ENCODE measurements at places on chromosomes 2 and 18.

DNA sequence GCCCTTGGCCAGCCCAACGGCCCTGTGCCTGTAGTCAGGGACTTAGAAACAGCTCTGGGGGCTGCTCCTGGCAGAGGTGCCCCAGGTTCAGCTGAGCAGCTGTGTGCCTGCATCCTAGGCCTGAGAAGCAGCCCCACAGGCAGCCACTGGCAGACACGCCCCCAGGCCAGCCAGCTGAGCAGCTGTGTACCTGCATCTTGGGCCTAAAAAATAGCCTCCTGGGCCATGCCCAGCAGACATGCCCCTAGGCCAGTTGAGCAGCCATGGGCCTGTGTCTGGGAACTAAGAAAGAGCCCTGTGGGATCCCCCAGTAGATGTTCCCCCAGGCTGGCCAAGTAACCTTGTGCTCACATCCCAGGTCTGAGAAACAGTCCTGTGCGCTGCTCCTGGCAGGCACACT lies 64.0 kb downstream of the TBR1 start:
- DNase-seq: no peak

DNA sequence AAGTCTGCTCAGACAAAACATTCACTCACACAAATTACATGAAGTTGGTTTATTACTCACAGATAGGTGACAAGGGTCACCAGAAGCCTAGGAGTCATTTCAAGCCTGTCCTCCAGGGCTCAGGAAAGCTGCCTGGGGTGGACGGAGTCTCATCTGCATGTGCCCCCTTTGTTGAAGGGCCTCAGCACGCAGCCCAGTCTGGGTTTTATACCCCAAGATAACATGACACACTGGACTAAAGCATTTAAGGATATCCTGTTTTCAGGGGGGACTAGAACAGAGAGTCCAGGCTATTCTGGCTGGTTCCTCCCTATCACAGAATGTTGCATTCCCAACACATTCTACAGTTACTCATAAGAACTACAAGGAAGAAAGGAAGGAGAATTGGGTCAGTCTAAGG lies 164.7 kb downstream of the MREG start:
- no peak for DNase-seq

- DNase-seq: no peak
Measured at GRCh38 chr2:113079131-113079530, 11.4 kb downstream of the IL1F10 start.

GRCh38 chr2:176679061-176679669 lies 409.9 kb downstream of the MTX2 start:
- DNase-seq: no peak

GRCh38 chr2:230748087-230748486 lies 35.4 kb downstream of the CAB39 start:
- DNase-seq: no peak

DNA sequence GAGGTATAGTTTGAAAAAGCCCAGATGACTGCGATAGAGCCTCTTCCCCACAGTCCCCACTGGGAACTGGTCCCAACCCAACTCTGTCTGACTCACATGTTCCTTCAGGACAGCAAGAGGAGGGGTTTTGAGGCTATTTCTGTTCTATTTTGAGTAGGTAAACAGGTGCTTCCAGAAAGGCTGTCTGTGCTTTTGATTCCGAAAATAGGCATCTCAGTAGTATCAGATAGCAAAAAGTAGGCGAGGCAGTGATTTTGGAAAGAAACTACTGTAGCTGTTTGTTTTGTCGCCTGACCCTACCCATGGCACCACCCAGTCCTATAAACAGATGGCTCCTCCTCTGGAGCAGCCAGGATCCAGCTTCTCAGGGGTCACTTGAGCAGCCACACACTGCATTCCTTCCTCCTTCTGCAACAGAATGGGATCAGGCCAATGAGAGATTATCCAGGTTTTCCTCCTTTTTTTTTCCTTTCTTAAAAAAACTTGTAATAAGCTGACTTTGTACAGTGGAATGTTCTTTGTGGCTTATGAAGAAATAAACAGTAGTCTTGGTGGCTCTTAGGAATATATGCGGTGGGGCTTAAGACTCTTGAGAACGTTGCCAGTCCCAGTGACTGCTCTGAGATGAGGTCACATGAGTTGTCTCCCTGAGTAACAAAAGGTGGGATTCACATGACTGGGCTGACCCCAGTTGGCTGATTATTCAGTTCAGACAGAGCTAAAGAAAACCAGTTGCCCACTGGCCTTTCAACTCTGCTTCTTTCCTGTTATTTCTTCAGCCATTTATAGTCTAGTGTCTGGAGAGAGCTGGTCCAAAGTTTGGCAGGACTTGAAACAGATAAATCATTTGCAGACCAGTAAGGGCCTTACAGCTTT lies 98.6 kb downstream of the KCNS3 start:
- no peak for DNase-seq

DNA sequence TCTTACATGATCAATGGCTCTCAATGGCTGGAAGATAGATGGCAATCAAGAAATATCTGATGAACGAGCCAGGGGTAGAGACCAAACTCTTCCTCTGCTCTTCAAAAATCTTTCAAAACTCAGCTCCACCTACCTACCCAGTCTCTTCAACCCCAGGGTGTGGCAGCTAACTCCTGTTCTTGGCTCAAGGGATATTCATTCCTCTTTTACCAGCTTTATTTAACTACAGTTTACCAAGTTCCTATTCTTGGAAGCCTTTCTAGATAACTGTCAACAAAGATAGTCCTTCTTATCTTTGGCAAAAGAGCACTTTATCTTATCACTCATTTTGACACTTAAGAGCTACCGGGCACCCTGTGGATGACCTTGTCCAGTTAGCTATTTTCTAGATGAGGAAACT lies 36.3 kb downstream of the EPHA4 start:
- DNase-seq: no peak

- DNase-seq: no peak
Measured at GRCh38 chr18:47050468-47050867, 15.0 kb upstream of the ELOA2 start.

- no peak for DNase-seq
Measured at GRCh38 chr18:75071484-75071785, 137.5 kb downstream of the PTGR3 start.

GRCh38 chr2:1766425-1766824 lies 22.1 kb upstream of the PXDN start:
- no peak for DNase-seq

DNA sequence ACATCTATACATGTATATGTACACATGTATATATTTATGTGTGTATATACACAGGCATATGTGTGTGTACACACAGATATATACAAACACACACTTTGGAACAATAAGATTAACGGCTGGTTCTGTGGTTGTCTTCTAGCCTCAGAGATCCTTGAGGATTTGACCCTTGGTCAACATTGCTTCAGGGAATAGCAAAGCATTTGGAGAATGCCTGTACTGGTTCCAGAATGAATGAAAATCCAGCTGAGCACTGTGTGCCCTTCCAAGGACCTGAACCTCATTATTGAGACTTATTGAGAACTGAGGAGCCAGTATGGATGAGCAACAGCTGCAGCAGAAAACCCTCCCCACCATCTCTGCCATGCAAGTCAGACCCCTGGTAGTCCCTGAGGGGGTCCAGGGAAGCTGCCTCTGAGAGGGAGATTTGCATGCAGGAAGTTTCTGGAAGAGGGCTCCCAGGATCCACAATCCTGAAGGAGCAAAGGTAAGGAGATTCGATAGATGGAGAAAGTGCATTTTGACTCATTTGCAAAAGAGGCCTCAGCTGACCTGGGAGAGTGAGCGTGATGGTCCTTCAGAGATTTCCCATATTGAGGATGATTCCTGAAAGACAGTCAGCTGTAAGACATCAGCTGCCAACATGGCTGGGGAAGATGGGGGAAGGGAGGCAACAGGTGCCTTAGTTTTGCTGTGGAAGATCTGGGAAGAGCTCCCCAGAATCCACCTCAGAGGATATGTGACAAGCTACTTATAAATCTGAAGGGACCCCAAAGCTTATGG lies 166.6 kb upstream of the NCKAP5 start:
- DNase-seq: no peak

- DNase-seq: no peak
Measured at GRCh38 chr2:11726384-11726783, 20.0 kb upstream of the LPIN1 start.

- DNase-seq: no peak
Measured at GRCh38 chr18:21799721-21800120, 59.1 kb downstream of the MIB1 start.

DNA sequence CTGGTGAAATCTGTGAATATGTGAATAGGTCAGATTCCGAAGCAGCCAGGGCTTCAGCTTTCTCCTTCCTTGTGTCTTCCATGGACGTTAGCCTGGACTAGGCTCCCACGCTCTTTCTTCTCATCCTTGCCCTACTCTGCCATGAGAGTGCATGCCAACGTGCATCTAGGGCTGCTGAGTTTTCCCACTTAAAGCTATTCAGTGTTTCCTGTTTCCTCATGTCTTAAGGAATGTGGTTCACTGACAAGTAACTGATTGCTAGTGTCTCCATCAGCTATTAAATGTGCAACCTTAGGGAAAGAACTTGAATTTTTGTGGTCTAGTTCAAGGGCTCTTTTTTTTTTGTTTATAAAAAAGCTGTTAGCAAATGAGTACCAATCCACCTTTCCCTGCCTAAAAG lies 642.3 kb upstream of the LINC00305 start:
- no peak for DNase-seq

All from cortex of kidney (tissue), 1 donor.